ENCODE measurements at places on chromosomes 4 and X.

DNA sequence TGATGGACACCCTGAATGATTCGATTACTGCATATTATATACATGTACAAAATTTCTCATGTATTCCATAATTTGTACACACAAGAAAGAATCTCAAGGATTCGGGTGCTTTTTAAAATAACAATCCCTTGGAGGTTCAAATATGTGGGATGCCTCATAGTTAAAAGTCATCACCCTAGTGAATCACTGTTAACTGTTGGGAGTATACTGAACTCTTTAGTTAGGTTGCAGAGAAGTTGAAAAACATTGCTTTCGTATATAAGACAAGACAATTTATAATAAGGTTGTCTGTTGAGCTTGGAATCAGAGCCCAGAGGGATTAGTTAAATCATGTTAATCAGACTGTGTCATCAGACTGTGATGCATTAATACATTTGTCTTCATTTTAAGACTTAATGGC, 15.6 kb downstream of the DCK start:
- DNase-seq, result no peak

DNA sequence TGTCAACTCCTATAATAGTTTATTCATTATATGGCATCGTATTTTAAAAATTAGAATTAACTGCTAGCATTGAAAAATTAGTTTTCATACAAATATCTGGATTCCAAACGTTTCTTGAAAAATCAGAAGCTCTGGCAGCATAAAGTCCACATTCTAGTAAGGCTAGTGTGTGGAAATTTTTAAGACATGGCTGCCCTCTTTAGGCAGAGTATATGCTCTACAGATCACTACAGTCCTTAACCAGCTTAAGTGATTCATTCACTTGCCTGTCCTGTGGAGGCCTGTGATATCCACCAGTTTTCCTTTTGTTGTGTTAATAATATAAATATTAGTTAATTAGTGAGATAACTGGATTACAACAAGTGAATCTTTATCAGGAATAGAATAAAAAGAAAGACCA, 287.2 kb downstream of the OPHN1 start:
- no peak for DNase-seq

DNA sequence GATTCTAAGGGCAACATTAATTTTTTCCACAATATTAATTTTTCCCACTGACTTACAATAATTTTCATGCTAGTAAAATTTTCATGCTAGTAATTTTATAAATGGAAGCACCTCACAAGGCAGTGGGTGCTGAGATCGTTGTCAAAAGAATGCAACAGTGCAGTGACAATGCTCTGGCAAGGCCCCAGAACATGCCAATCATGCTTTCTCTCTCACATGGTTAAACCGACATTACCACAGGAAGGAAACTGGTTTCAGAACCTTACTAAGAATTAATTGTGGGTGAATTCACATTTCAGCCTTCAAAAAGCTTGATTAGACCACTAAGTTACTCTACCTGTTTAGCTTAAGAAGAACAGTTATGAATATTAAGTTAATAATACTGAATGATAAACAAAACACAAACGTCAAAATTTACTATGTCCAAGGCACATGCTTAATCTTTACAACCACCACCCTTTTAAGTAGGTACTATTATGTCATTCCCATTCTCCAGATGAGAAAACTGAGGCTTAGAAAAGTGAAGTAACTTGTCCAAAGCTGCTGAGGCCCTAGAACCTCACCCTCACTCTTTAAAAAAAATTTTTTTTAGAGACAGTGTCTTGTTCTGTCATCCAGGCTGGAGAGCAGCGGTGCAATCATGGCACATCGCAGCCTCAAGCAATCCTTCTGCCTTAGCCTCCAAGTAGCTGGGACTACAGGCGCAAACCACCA, 10.0 kb upstream of the OPHN1 start:
- no peak for DNase-seq

GRCh38 chrX:147953976-147954375, 27.2 kb upstream of the FMR1NB start:
- no peak for DNase-seq

DNA sequence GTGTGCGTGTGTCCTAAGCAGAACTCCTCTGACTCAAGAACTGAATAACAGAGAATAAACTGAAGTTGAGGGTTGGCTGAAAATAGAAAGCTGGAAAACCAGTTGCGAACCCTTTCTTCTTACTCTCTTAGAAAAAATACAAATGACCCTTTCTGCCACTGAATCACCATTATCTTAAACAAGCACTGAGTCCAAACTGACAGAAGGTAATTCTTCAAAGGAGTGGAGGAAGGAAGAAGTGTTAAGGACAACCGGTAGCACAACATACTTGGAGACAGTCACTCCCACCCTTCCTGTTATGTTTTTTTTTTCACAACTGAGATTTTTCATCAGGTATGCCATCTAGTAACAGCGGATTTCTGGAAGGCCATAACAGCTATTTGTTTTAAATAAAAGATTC, 38.1 kb downstream of the HELQ start:
- DNase-seq, result no peak

- DNase-seq, result no peak
Observed at GRCh38 chr4:181193131-181193930, 1049.9 kb upstream of the TENM3 start.

DNA sequence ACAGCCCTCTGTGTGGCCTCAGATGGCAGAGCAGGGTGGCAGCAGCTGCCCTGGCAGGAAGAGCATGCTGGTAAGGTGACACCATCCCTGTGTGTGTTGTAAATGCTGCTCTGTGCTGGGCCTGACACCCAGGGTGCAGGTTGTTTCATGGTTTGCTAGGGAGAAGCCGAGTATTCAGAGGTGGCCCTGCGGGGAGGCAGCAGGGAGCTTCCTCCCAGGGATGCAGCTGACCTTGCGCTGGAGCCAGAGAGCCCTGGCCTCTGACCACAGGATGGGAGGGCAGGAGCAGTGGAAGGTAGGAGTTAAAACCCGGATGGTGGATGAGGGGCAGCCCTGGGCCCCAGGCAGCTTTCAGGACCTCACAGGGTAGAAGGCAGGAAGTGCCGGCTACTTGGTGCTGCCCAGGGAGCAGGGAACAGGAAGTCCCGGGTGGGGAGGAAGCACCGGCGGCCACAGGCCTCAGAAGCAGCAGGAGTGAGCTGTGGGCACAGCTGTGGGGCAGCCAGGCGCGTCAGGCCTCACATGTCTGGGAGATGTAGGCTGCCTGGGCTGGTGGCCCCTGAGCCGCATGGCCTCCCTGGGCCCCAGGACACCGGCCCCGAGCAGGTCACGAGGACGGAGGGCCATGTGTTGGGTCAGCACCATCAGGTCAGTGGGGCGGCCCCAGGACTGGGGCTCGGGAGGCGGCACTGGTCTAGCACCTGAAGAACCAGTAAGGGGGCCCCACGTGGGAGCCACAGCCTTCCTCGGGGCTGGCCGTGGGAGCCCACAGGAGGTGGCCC, 19.1 kb downstream of the SH3BP2 start:
- peak; percentile 88 for DNase-seq

- no peak for DNase-seq
Observed at GRCh38 chr4:41452484-41453225, 85.3 kb upstream of the LIMCH1 start.

- DNase-seq, result no peak
Observed at GRCh38 chrX:130172127-130172845, 524 bp downstream of the RAB33A start.

- no peak for DNase-seq
Observed at GRCh38 chr4:145319751-145320150, 139.4 kb upstream of the OTUD4 start.

DNA sequence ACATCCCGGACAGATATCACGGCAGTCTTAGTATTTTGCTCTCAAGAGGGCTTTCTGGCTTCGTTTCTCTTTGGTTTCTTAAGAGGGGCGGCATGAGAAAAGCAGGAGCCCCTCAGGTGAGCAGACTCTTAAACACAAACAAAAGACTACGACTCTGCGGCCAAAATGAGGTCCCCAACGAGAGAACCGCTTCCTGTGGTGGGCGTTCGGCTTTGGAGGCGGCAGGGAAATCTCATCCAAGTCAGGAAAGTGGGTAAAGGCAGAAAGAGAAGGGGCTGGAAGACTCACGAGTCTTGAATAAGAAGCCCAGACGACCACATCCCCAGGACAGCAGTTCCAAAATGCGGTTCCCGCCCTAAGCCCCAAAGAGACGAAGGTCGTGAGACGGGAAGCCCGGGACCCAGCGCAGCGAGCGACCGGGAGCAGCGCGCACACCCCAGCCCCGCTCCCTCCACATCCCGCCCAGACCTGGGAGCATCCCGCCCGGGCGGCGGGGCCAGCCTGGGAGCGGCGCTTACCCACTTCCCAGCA, 409 bp downstream of the UGDH start:
- peak; percentile 15 for DNase-seq

DNA sequence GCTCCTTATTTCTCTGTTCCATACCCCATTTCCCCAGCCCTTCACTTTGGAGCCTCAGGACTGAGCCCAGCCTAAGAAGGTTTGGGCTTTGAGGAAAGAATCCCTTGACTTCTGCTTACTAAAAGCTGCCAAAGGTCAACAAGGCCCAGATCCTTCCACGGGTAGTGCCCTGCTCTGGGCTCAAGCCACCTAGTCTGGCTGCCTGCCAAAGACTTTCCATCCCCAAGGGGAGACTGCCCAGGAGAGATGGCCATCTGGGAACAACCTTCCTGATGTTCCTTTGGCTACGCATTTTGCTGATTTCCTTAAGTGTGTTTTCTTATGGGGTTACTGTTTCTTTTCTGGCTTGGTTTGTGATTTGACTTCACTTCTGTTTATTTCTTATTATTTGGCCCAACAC, 49.8 kb upstream of the NDP start:
- no peak for DNase-seq

GRCh38 chr4:125808570-125808969, 493.8 kb downstream of the FAT4 start:
- no peak for DNase-seq

- DNase-seq, result no peak
Observed at GRCh38 chr4:146292508-146292907, 78.2 kb downstream of the REELD1 start.

GRCh38 chr4:10204401-10205058, 87.9 kb upstream of the WDR1 start:
- no peak for DNase-seq

- DNase-seq, result no peak
Observed at GRCh38 chr4:68183417-68183816, 53.7 kb upstream of the TMPRSS11F start.

GRCh38 chrX:15860921-15861320, 6.3 kb upstream of the AP1S2 start:
- no peak for DNase-seq

GRCh38 chrX:138001226-138001625, 435.3 kb downstream of the ZIC3 start:
- no peak for DNase-seq

- DNase-seq, result no peak
Observed at GRCh38 chr4:162838671-162839070, 328.0 kb downstream of the NAF1 start.

DNA sequence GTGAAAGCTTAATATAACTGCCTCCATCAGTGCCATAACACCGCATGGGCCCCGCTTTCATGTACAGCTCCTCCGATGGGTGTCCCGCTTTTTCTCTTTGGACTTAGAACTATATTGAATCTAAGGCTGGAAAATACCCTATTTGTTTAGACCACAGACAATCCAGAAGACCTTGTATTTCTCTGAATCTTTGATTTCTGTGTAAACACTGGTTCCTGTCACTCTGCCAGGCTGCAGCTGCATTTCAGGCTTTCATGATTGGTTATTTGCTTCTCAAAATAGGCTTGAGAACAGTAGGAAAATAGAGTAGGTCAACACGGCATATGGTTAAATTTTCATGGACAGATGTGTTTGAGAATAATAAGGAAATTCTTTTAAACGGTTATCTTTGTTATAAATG, 80.0 kb downstream of the NWD2 start:
- no peak for DNase-seq

GRCh38 chr4:184359888-184360287, 114.5 kb downstream of the IRF2 start:
- no peak for DNase-seq

All from GM19239 (cell line).